Activated T-cell treated with anti-CD3 and anti-CD28 coated beads for 1 hour (primary cell): ENCODE measurements at places on chromosomes 3 and 15.

DNA sequence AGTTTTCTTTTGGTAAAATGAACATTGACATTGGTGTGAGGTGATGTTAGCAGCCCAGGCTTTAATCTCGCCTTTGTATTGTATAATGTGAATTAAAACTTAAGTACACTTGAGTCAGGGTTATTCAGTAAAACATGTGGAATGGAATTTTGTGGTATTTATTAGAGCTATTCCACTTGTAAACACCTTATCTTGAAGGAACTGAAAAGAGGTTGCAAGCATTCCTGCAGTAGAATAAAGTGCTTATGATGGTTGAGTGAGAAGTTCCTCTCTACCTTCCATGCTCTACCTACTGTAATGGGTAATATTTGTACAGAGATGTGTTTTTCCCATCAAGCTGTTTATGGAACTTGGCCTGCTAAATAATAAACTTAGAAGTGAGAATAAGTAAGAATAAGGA is 36.1 kb downstream of the HMG20A start:
- no peak for DNase-seq

GRCh38 chr3:114756506-114757279 is 390.4 kb downstream of the ZBTB20 start:
- no peak for DNase-seq

- DNase-seq, result no peak
These were observed 13.0 kb upstream of the UBR1 start for GRCh38 chr15:43118829-43119228.

- no peak for DNase-seq
These were observed 461 bp downstream of the PCYT1A start for GRCh38 chr3:196287090-196287439.

DNA sequence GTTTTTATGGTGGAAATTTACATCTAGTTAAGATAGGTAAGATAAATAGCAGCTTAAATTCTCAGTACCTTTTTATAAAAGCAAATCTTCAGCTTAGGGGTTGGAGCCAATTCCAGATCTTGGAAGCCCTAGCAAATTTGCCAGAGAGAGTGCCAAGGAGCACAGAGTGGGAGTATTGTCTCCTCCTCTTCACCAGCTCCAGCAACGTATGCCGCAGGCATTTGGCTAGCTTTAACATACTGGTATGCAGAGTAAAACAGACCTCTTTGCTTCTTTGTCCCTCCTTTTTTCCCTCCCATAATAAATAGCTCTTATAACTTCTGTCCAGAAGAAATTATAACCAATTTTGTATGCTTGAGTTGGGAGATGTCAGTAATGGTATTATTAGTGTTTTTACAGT is 140.4 kb downstream of the DIPK2A start:
- no peak for DNase-seq

GRCh38 chr3:142998439-142998838 is 2.9 kb upstream of the U2SURP start:
- no peak for DNase-seq

GRCh38 chr15:69718916-69719315 is 266.3 kb downstream of the RPLP1 start:
- DNase-seq, result no peak

- DNase-seq, result no peak
These were observed 47.2 kb upstream of the TEX55 start for GRCh38 chr3:119098619-119099222.

- DNase-seq, result no peak
These were observed 30.3 kb upstream of the B3GNT5 start for GRCh38 chr3:183222631-183223235.

DNA sequence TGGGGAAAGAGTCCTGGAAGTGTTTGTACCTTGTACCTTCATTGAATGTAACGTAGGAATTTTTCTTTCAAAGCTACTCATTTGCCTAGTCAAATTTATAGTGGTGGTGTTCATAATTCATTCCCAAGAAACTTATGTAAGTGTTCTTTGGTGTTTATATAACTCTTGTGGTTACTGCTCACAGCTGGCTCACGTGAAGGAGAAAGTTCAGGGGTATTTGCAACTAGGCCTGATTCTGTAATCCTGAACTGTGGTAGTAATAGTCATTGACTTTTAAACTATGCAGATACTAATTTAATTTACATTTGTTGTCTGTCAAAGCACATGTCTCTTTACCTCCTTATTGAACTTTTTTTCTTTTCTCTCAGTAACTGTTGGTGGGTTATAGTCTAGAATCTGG is 50.5 kb upstream of the TEX264 start:
- no peak for DNase-seq

DNA sequence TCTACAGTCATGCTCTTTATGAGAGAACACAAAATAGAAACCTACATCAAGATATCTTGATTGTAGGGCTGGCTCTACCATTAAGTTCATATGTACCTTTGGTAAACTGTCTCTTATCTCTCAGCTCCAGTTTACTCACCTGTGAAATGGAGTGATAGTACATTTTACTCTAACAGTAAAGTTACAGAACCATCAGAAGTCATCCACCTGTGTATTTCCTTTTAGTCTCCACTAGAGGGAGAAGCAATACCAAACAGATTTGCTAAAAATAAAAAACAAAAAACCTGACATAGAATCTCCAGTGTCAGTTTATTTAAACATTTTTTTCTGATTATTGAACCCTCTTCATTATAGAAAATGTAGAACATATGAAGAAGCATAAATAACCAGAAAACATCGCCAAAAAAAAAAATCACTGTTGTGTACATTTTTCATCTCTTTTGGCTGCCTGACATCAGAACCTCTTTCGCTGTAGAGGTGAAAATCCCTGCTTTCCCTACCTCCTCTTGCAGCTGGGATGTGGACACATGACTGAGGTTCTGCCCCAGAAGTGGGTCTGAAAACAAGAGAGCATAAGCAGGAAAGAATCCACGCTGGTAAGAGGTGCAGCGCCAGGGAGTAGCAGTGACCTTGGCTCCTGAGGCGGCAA is 48.7 kb upstream of the WDR72 start:
- no peak for DNase-seq

GRCh38 chr3:38738630-38739395 is 77.2 kb downstream of the SCN10A start:
- DNase-seq, result no peak

- no peak for DNase-seq
These were observed 95.0 kb upstream of the ICE2 start for GRCh38 chr15:60573936-60574335.

GRCh38 chr3:10310578-10310977 is 10.3 kb downstream of the SEC13 start:
- DNase-seq, result no peak

DNA sequence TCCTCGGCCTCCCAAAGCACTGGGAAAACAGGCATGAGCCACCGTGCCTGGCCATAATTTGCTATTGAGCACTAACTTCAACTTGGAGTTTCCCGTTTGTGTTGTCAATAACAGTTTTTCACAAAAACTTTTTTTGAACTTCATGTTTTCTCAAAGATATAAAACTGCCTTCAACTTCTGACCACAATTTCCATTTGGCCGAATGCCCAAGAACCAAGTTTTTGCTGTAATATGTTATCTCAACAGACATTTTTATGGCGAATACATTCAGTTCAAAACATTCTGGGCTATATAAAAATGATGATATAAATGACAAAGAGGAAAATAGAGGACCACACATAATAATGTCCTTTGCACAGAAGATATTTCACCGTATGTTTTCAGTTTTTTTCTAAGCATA is 56.4 kb downstream of the NEDD4 start:
- no peak for DNase-seq

DNA sequence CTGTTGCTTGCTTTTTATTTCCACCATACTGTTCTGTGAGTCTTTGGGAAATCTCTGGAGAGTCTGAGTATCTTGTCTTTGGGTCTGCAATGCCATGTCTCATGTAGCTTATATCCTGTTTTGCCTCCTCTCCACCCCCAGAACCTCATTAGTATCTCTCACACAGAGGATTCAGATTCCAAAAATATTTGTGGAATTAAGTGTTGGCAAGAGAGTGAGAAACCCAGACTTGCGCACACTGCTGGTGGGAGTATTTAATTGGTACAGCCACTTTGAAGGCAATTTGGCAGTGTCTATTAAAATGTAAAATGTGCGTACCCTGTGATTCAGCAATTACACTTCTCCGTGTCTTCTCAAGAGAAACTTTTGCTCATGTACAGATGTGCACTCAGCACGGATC is 68.6 kb downstream of the ZNF621 start:
- no peak for DNase-seq

DNA sequence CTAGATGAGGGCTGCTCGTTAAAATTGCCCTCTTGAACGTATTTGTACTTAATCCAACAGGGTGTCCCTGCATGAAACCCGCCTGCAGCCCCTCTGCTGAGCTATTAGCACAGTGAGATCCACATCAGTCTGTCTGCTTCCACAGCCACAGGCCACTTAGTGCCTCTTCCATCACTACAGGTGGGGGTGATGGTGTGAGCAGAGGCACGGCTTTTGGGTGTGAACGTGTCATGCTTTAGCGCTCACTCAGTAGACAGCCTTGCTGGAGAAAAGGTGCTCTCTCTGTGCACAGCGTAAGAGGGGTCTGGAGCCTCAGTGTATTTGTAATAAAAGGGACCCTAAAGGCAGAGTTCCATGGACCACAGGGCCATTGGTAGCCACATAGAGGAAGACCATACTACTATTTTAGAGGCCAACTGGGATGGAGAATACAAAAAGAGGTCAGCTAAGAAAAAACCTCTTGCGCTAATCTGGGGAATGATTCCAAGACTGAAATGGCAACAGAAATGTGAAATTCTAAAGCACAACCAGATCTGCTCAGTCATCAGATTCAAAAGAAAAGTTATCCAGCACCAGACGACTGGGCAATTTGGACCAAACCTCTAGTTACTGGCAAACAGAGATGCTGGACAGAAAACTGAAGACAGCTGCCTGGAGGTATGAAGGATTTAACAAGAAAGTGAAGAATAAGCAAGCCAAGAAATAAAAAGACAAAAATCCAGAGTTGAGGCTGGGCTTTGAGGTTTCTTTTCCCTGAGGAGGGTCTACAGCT is 120.2 kb downstream of the ATP10A start:
- no peak for DNase-seq

DNA sequence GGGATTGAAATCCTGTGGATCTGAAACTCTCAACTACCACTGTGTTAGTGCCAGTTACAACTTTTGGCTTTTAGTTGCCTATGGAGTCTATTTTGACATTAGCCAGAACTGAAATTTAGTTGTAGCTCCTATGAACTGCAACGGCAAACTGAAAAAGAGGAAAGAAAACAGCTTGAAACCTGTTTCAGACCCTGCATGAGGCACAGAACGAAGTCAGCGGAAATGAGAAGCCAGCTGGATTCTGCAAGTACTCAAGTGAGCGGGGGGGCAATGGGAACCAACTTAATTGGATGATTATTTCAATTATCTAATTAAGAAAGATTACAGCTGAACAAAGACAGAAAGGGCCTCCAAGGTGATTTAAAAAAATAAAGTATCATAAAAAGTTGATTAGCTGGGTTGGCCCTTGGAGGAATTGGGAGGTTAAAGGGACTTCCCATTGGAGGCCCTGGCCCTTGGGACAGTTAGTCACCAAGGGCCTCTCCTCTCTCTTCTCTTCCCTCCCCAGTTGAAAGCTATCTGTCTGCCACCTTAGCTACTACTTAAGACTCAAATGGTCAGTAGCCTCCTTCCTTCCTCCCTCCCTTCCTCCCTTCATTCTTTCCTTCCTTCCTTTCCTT is 352.1 kb downstream of the SHQ1 start:
- no peak for DNase-seq

- DNase-seq, result no peak
These were observed 36.2 kb upstream of the COL6A6 start for GRCh38 chr3:130480736-130481135.

DNA sequence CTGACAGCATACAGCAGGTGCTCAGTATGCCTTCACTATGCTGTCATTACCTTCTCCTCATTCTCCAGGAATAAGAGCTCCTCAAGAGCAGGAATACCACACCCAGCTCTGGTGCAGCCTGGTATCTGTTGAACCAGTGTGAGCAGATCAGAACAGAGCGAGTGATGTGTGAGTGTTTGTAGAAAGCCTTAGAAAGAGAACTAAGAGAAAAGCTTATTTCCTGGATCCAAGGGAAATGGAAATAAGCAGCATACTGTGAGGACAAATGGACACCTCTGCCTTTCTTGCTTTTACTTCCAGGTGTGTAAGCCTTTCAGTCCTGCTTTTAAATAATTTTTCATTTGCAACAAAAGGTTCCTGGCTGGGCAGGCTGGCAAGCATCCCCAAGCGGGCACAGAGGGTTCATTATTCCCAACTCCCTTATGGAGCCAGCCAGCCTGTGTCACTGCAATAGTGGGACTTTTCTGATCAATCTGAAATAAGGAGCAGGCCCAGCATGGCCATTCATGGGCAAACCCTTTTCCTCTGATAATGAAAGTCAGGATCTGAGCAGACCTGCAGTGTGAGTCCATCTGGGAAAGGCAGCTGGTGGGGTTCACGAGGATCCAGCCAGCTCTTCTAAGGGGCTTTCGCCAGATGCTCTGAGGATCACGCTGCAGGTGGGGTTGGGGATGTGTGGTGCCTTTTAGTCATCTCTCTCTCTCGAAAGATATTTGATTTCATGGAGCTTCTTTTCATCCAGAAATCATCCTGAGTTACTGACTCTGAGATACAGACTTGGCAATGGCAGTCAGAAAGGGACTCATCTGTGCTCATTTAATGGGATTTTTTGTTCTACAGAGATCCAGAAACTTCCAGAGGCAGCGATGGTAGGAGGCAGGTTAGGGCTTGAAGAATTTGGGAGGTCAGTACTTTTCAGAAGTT is 594.9 kb upstream of the CFAP20DC start:
- no peak for DNase-seq

- DNase-seq, result no peak
These were observed 24.3 kb downstream of the APBA2 start for GRCh38 chr15:28909958-28910500.

- DNase-seq, result no peak
These were observed 39.2 kb upstream of the VPS8 start for GRCh38 chr3:184772667-184773272.

GRCh38 chr3:86427343-86427742 is 563.6 kb downstream of the VGLL3 start:
- DNase-seq, result no peak

- no peak for DNase-seq
These were observed 97.7 kb upstream of the PHLDB2 start for GRCh38 chr3:111761309-111761795.

GRCh38 chr3:110903771-110904519 is 167.7 kb upstream of the NECTIN3 start:
- DNase-seq, result no peak

DNA sequence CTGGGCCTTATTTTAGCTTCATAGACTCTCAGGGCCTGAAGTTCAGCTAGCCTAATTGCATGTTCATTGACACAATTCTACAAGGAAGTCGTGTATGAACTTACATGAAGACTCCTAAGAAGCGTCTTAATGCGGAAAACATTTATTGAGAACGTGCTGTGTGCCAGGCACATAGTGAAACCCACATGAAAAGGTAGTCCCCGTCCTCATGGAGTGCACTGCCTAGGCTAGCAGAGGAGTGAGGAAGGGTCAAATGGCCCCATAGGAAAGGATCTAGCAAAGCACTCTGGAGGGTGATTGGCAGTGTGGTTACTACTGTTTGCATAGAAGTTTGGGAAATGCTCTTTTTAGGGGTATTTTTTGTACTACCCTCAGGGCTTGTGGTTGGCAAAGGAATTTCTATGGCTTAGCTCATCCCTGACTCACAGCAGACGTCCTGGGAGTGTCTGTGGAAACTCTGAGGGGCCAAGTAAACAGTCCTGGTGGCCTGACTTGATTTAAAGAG is 854 bp upstream of the NPTN start:
- DNase-seq, result no peak

GRCh38 chr15:30008156-30008555 is 74.6 kb upstream of the GOLGA8J start:
- DNase-seq, result no peak

GRCh38 chr3:157100608-157101396 is 59.1 kb downstream of the CCNL1 start:
- no peak for DNase-seq

GRCh38 chr3:72123908-72124441 is 339.0 kb upstream of the PROK2 start:
- DNase-seq, result no peak
